ENCODE measurements at places on chromosomes 16 and 17.

DNA sequence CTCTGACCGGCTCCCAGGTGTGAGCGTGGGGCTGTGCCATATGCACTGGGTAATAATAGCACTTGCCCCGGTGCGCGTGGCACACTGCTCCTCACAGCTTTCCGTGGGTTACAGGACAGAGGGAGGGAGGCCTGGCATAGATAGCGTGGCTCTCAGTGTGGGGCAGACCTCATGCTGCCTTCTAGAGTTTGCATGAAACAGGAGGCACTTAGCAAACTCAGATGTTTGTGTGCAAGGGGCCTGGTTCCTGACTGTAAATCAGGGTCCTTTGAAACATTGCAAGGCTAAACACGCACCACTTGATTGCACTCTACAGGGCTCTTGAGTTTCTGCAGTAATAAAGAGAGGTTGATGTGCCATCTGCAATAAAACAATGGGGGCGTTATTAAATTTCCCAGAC lies 101.7 kb downstream of the RPTOR start:
- ATAC-seq: no peak

DNA sequence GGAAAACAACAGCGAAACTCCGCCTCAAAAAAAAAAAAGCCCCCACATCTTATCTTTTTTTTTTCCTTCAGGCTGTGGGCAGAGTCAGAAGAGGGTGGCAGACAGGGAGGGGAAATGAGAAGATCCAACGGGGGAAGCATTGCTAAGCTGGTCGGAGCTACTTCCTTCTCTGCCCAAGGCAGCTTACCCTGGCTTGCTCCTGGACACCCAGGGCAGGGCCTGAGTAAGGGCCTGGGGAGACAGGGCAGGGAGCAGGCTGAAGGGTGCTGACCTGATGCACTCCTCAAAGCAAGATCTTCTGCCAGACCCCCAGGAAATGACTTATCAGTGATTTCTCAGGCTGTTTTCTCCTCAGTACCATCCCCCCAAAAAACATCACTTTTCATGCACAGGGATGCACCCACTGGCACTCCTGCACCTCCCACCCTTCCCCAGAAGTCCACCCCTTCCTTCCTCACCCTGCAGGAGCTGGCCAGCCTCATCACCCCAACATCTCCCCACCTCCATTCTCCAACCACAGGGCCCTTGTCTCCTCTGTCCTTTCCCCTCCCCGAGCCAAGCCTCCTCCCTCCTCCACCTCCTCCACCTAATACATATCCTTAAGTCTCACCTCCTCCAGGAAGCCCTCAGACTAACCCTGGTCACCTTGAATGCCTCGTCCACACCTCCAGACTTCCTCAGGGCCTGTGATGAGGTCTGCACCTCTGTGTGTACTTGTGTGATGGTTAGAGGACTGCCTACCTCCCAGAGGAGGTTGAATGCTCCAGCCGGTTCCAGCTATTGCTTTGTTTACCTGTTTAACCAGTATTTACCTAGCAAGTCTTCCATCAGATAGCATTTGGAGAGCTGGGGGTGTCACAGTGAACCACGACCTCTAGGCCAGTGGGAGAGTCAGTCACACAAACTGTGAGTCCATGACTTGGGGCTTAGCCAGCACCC lies 1.2 kb upstream of the HBA1 start:
- no peak for ATAC-seq

GRCh38 chr17:2929881-2930533 lies 133.4 kb downstream of the OR1D5 start:
- peak; percentile 59 for ATAC-seq

DNA sequence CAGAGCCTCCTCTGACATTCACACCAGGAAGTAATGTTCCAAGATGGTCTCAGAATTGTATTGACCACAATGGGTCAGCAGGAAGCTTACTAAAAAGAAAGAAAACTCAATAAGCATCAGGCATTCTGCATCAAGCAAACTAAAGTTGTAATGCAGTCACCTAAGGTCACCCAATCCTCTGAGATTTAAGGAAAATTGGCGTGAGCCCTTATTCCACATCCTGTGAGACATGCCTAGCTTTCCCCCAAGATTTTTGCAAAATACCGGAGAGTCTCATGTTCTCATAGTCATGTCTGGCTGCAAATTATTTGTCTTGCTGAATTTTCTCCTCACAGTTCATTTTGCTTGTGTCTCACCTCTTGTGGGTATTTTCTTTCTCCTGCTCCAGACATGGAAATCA lies 417.1 kb upstream of the SOX9 start:
- no peak for ATAC-seq

DNA sequence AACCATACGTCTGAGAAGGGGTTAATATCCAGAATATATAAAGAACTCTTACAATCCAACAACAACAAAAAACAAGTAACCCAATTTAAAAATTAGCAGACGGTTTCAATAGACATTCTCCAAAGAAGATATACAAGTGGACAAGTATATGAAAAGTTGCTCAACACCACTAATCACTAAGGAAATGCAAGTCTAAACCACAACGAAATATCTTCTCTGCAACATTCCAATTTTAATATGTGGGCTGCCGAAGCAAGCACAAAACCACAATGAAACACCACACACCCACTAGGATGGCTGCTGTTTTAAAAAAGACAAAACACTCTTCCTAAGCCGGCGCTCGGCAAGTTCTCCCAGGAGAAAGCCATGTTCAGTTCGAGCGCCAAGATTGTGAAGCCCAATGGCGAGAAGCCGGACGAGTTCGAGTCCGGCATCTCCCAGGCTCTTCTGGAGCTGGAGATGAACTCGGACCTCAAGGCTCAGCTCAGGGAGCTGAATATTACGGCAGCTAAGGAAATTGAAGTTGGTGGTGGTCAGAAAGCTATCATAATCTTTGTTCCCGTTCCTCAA lies 5.9 kb upstream of the SLC13A2 start:
- peak; percentile 51 for ATAC-seq

DNA sequence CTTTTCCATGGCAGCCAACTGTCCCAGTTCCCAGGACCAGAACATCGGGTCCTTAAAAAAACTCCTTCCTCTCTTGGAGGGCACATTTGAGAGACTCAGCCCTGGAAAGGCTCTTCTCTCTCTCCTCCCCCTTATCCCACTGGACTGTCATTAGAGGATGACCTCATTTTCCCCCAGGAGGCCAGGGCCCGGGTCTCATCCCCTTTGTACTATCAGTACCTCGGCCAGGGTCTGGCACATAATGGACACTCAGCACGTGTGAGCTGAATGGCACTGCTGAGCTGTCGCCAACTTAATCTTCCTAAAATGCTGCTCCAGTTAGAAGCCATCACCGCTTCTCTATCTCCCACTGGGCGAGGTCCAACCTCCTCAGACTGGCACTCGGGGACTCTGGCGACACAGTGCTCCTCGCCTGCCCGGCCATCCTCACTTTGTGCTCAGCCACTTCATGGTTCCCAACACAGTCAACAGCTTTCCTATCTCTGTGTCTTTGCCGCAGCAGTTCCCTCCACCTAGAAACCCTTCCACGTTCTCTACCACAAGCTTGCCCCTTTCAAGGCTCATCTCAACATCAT lies 3.6 kb upstream of the RHBDL3 start:
- no peak for ATAC-seq
